ENCODE measurements at places on chromosomes 5 and 9.

- DNase-seq, result no peak
These were observed 108.1 kb upstream of the MVB12B start for GRCh38 chr9:126218359-126219125.

DNA sequence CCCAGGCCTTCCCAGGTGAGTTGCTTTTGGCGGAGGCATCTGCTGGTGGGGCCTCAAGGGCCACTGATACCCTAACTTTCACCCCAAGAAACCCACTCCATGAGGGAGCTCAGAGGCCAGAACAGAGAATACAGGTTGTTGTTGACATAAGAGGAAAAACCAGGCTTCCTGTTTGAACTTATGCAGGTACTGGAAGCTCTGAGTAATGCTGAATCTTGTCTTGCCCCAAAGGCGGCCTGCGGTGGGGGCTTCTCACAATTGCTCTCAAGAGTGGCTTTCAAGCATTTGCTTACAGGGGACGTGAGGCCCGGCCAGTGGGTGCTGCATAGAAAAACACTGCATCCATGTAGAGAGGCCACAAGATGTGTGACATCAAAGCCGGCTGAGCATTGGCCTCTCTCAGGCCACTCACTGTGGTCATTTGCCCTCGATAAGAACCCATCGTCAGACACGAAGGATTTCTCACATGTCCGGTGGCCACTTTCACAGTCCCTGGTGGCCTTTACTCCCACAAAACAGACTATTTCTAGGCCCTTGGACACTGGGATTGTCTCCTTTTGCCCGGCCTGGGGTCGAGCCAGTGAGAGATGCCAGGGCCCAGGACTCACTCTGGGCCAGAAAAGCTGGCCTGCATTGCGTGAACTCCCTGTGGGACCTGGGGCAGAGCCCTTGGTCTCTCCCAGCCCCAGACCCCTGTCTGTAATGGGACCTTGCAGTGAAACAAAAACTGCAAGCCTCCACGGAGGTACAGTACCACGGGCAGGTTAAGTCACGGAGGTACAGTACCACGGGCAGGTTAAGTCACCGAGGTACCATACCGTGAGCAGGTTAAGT lies 34.5 kb upstream of the TCF7 start:
- DNase-seq, result peak; percentile 10

GRCh38 chr5:148858547-148858946 lies 32.1 kb downstream of the ADRB2 start:
- DNase-seq, result no peak

DNA sequence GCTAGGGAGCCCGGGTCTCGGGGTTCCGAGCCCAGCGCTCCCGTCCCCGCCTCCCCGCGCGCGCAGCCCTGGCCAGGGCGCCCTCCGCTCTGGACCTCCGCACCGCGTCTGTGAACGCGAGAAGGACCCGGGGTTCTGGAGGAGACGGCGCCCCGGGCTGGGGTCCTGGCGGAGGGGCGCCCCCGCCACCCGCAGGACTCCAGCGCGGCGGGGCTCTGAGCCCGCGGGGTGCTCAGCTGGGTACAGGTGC lies 431 bp downstream of the TMOD1 start:
- no peak for DNase-seq

DNA sequence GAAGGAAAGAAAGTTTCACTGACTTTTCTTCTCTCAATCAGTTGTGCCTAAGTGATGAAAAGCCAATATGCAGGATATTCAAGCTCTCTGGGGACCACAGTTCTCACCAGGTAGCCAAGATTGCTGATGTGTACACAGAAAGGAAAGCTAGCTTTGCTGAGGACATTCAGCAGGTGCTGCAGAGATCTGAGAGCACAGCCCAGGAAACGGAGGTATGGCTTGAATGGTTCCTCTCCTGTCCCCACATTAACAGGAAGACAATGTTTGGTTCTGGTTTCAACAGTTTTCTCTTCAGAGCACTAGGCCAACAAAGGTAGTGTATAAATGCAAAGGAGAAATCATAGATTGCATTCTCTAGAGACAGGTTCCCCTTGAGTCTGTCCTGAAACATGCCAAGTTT lies 69.6 kb downstream of the PTPDC1 start:
- DNase-seq, result no peak

- no peak for DNase-seq
These were observed 246.6 kb downstream of the HSPA4 start for GRCh38 chr5:133298447-133298846.

DNA sequence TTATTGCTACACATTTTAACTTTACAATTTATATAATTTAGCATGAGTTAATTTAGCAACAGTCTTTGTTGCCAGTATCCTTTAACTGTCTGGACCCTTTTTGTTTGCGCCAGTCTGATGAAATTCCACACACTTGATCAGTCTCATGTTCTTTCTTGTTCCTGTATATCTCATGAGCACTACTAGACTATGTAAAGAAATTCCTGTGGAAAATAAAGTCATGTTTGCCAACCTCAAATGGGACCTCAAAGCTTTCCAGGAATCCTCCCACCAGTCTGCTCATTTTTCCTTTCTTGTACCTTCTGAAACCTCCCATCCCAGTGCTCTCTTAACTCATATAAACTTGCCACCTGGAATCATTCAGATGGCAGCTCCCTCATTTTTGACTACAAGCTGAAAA lies 8.0 kb downstream of the DMXL1 start:
- peak; percentile 24 for DNase-seq

DNA sequence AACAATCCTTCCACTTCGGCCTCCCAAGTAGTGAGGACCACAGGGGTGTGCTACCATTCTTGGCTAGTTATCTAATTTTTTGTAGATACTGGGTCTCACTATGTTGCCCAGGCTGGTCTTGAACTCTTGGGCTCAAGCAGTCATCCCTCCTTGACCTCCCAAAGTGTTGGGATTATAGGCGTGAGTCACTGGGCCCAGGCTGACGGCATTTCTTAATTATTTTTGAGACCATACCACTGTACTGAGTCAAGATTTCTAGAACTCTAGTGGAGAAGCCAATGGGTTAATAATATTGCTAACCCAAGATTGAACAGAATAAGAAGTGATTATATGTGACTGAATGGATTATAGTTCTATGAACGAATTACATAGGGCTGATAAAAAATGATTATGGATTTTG lies 66.7 kb downstream of the TARS1 start:
- no peak for DNase-seq

- DNase-seq, result peak; percentile 59
These were observed 175.8 kb downstream of the WDR70 start for GRCh38 chr5:37554938-37555337.

DNA sequence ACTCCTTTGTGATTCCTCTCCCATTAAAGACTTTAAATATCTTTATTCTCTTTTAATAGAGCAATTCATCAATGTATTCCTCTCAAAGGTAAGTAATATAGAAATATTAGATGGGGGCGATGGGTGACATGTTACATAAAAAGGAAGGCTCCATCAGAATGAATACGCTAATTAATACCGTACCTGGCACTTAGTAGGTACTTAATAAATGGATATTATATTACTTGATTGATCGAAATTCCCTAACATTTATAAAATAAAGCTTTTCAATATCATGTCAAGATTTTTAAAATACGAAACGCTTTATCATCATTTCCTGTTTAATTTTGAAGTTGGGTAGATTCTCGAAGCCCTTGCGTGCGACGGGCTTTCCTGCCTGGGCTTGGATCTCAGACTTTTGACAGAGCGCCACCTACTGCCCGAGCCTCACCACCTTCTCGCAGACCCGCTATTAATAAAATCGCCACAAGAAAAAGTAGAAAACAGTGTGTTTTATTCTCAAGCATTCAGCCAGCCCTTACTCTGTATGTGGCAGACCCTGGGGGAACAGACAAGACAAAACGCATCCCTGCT lies 99.4 kb downstream of the C5orf15 start:
- DNase-seq, result peak; percentile 76

DNA sequence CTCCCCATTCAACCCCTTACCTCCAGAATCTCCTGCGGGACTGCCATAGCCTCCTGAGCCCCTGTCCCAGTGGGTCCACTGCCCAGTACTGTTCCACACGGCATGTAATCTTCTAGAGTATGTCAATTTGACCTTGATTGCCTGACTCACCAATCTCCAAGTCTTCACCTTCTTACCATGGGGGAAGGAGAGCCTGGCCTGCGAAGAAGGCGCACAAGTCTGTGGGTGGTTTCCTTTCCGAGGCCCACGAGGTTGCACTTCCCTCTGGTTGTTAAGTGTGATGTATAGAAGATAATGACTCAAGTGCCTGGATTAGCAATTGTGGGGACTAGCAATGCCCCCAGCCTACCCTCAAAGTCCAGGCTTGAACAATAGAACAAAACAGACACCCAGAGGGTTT lies 8.1 kb upstream of the TENT4A start:
- no peak for DNase-seq

GRCh38 chr9:128365525-128365924 lies 5.6 kb upstream of the URM1 start:
- no peak for DNase-seq

DNA sequence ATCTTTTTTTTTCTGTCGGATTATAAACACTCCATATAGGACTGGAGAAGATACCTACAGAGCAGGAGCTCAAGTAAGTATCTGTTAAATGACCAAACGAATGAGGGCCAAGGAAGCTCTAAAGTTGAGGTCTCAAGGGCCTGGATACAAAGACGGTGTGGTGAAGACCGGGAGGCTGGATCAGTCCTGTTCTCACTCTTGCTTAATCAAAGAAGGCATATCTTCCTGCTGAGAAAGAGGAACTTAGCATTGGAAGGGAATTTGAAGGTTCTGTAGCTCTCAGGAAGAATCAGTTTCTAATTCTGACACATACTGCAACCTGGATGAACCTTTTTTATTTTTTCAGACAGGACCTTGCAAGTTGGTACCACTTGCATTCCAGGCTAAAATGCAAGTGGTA lies 28.3 kb upstream of the PAX5 start:
- DNase-seq, result no peak

DNA sequence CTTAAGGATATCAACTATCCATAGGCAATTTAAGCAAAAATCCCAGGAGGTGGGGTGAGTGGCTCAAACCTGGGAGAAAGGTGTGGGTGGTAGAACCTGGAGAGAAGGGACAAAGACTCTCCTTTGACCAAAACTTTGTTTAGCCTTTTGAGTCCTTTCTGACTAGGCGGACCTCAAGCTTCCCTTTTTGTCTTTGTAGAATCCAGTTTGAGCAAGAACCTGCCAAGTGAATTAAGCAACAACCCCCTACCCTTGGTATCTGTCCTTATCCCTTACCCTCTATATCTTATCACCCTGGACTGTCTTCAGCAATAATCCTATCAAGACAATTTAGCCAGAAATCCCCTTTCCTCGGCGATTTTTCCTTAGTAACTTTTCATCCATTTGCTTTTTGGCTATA lies 53.5 kb upstream of the SLC28A3 start:
- no peak for DNase-seq

DNA sequence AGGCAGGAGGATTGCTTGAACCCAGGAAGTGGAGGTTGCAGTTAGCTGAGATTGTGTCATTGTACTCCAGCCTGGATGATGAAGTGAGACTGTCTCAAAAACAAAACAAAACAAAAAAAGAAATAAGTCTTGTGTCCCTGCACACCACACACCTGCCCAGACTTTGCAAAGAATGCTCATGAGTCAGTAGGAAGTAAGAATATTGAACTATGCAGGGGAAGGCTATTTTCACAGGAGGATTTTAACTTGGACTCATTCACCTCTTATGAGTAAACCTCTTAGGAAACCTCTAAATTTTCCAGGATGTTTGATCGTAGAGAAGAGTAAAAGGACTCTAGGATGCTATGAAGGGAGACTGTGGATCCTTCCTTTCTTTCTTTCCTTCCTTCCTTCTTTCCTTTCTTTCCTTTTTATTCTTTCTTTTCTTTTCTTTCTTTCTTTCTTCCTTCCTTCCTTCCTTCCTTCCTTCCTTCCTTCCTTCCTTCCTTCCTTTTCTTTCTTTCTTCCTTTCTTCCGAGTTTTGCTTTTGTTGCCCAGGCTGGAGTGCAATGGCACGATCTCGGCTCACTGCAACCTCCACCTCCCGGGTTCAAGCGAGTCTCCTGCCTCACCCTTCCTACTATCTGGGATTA lies 96.7 kb upstream of the CLINT1 start:
- DNase-seq, result peak; percentile 90

- DNase-seq, result no peak
These were observed 5.4 kb downstream of the RAD17 start for GRCh38 chr5:69374911-69375446.

GRCh38 chr5:15966651-15967050 lies 212.9 kb downstream of the MARCHF11 start:
- no peak for DNase-seq

- peak; percentile 79 for DNase-seq
These were observed at the start of gene CNTLN for GRCh38 chr9:17134396-17135294. TSS of gene CNTLN (plus strand) at chr9:17135040. CDS start at chr9:17135066, 26 bp downstream.
